ENCODE measurements at places on chromosomes 6 and 20.

DNA sequence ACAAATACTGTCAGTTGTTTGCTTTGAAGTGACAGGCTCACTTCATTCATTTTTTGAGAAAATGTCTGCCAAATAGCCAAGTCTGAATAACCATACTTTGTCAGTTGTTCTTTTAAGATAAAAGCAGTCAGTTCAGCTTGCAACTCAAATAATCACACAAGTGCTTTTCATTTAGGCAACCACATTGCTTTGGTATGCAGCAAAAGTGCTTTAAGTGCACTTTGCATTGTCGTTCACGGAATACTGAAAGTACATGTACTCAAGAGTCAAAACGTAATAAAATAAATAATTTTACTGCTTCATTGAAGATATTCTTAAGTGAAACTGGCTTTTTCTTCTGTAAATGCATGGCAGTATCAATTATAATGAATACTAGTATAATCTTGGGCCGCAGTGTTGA lies 107.2 kb downstream of the MMS22L start:
- DNase-seq = no peak

- peak; percentile 52 for DNase-seq
These were observed 635 bp downstream of the SLC35B3 start for GRCh38 chr6:8434727-8435092.

DNA sequence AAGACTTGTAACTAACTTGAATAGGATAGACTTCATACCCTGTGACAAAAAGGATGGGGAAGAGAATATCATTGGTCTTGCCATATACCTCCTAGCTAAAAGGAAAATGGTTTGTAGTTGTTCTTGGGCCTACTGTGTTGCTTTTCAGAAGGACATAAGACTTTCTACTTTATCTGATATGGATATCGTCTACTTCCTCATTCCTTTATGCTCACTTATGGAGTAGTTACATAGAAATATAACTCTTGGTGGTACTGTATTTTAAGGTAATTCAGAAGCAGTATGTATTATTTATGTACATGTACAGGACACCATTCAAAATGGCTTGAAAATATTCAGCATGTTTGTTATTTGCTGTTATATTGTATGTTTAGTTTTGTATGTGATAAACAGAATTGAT lies 8.0 kb downstream of the FAM217B start:
- DNase-seq = peak; percentile 27

GRCh38 chr6:161303628-161304340 lies 29.9 kb upstream of the AGPAT4 start:
- DNase-seq = no peak

- no peak for DNase-seq
These were observed 37.4 kb downstream of the HIVEP2 start for GRCh38 chr6:142907544-142907943.

All from Kasumi-1 (cell line).